ENCODE measurements at places on chromosomes 2 and 18.

GRCh38 chr2:25314514-25315315, 27.0 kb downstream of the DNMT3A start:
- DNase-seq = no peak

DNA sequence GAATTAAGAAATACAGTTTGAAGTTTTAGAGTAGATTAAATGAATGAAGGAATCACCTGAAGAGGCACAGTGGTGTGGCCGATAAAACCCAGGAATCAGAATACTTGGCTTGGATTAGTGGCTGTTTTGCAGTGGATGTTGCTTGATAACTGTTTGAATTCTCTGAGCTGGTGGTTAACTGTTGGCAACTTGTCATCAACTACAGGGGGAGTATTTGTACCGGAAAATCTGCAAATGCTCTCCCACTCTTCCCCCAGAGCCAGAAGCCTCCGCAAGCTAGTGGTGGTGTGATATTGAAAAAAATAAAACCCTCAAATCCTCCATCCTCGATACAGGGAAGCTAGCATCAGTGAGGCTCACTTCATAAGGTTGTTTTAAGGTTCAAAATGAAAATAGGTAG, 326.7 kb downstream of the DPP10 start:
- DNase-seq = no peak

DNA sequence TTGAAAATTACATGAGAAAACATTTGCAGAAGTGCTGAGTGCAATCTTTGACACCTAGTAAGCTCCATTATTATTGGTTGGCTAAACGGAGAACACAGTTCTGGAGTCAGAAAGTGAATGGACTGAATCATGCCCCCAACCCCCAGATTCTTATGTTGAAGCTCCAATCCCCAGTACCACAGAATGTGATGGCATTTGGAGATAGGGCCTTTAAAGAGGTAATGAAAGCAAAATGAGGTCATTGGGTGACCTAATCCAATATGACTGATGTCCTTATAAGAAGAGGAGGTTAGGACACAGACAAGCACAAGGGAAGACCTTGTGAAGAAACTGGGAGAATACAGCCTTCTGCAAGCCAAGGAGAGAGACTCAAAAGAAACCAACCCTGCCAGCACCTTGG, 200.9 kb upstream of the EPAS1 start:
- no peak for DNase-seq

DNA sequence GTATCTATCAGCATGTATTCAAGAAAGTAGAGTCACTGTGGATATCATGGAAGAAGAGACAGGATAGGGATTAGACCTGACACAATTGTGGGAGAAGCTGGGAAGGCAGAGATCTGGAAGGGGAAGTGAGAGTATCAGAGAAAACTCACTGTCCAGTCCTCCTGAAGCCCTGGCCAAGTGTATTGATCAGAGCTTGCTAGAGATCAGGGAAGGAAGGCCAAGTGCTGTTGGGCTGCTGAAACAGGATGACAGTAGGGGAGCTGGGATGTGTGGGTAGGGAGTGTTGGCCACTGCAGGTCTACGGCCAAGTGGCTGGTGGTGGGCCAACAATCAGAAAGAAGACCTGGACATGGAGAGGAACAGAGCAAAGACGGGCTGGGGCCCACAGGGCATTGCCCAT, 26.3 kb upstream of the TTR start:
- no peak for DNase-seq

DNA sequence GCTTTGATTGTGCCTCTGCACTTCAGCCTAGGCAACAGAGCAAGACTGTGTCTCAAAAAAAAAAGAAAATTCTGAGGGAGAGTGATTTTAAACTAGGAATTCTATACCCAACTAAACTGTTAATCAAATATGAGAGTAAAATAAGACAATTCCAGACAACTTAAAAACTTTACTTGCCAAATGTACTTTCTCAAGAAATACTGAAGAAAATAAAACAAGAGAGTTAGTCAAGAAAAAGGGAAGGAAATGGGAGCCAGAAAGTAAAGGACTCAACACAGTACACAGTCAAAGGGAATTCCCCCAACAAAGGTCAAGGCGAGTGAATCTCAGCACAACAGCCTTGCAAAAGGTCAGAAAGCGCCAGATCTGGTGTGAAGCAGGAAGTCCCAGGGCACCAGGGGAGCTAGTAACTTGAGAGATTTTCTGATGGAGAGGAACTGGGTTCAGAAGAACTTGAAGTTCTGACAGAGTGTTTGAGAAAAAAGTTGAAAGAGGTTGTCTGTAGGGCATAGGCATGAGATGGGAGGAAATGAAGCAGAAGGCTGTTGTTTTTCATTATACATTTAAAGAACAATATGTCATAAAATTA, 22.6 kb upstream of the TBC1D8 start:
- no peak for DNase-seq

GRCh38 chr2:185658750-185659149, 79.9 kb upstream of the FSIP2 start:
- DNase-seq = no peak

DNA sequence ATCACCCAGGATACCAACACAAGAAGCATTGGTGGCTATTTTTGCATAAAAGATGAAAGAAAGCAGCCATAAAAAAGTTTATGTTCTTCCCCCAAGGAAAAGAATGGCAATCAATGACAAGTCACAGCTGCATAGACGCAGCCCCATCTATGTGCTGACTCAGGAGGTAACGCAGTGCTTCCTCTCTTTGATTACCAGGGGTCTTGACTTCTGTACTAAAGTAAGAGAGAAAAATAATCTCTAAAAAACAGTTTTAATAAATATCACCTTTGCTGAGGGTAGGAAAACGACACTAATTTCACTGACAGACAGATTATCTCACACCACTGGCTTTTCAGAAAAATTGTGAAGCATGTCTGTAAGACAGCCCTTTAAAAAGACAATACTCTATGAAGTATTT, 33.9 kb upstream of the EVA1A start:
- DNase-seq = no peak

GRCh38 chr2:188577231-188577630, 285.6 kb downstream of the GULP1 start:
- DNase-seq = no peak

GRCh38 chr18:21300908-21301200, 58.8 kb downstream of the GREB1L start:
- no peak for DNase-seq

DNA sequence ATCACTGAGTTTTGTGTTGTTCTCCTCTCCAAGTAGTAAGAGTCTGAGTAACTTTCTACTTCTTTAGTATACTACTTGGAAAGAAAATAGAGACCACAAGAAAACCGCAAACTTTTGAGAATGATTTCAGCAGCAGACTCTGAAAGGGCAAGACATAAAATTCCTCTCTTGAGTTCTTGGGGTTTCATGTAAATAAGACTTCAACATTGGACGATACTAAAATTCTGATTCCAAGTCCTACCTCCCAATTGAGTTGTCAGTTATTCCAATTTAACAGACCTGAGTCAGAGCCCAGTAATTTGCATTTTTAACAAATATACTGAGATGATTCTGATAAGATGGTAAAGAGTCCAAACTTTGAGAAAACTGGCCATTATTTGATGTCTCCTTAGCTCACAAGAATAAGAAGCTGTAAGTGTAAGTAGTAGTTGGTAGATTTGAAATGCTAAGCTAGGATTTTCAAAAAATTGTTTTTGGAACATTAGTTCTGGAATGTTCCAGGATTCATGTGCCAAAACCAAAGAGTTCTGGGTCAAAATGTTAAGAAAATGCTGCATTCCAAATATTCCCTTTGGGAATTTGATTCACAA, 261.6 kb upstream of the SPOPL start:
- no peak for DNase-seq

- DNase-seq = no peak
These were observed 137.6 kb upstream of the BCL2L11 start for GRCh38 chr2:110983133-110983532.

DNA sequence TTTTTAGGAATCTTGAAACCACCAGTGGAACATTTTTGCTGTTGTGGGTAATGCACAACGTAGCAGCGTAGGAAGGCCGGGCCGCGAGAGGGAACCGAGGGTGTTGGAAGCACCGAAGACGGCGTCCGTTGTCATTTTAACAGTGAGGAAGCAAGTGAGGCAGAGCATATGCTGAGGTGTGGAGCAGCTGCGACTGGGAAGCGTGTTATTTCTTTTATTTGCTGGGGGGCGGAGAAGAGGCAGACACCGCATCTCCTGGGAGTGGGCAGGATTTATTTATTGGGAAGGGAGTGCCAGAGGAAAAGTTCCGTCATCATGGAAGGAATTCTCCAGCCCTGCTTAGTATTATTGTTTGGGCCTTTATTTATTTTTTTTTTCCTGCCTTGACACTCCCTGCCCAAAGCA, 232.8 kb downstream of the KLHL29 start:
- DNase-seq = no peak

DNA sequence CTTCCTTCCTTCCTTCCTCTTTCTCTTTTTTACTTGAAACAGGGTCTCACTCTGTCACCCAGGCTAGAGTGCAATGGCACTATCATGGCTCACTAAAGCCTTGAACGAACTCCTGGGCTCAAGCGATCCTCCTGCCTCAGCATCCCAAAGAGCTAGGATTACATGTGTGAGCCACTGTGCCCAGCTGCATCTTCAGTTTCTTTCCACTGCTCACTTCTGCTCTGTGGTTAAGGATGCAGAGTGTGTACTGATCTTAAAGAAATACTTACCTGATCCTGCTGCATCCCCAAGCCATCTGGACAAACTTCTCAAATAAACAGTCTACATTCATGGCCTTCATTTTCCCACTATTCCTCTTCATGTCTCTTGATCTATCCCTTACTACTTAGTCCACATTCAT, 13.0 kb downstream of the DPP4 start:
- no peak for DNase-seq

GRCh38 chr2:238107525-238108422, 7.6 kb downstream of the ESPNL start:
- DNase-seq = no peak

DNA sequence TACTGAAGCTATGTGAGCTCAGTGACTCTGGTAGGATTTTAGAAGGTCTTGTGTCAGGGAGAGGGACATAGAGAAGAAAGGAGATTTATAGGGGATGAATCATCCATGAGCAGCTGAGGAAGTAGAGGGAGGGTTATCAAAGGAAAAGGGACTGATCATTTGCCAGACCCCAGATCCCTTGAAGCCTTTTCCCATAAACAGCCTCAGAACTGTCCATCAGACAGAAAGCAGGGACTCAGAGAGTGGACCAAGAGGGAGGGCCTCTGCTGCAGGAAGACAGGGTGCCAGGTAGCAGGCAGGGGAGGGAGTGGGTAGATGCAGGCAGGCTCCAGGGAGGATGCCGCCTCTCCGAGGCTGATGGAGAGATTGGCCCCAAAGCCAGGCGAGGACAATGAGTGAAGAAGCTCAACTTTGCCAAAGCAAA, 133.9 kb downstream of the TNS1 start:
- no peak for DNase-seq

Data from retinal pigment epithelial cell (primary cell).